Small intestine (tissue), 16 donors: ENCODE measurements at places on chromosomes 1 and 21. TPM values are rescaled to one million over a fixed set of nuclear protein-coding genes. Genes with fewer than 3 reads are reported as not detected.

The PITHD1 gene
- polyA plus RNA-seq: 46.2 TPM

The SH2D2A gene
- polyA plus RNA-seq: 0.89 TPM

- peak; percentile 99 for DNase-seq
- no peaks in the 10 kb centered on the region for H3K36me3 ChIP-seq
- H3K27me3 ChIP-seq: no peaks in the 10 kb centered on the region
- peak overlapping the region; percentile 72 for H3K4me3 ChIP-seq
- peaks cover 9% of the 10 kb centered on the region for H3K4me1 ChIP-seq
Observed at GRCh38 chr1:26530895-26531598, 1.5 kb downstream of the RPS6KA1 start.

DNA sequence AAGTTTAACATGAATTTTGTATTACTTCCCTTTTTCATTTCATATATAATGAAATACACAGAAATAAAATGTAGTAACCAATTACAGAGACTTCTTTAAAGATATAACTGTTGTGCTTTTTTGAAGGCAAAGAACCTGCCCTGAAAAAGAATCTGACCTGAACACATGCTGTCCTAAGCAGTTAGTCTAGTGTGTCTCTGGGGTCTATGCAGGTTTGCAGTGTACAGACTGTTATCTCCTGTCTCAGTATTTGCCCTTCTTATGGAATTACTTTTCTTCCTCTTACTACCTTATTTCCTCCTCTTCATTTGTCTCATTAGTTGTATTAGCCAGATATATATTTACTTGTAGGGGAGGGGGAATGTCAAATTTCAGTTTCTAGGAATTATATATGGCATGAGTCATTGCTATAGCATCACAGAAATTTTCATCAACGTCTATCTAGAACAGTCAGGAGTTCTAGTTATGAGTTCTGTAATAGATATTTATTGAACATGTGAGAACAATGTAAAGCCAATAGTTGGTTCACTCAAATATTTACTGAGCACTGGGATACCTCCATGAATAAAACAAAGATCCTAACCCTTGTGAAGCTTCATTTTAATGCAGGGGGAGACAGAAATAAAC, 28.4 kb upstream of the PLEKHO1 start:
- no peaks in the 10 kb centered on the region for H3K4me1 ChIP-seq
- H3K27ac ChIP-seq: no peak overlapping the region
- no peaks in the 10 kb centered on the region for H3K27me3 ChIP-seq
- no peak for DNase-seq
- H3K36me3 ChIP-seq: peaks cover 7% of the 10 kb centered on the region

- no peaks in the 10 kb centered on the region for H3K4me1 ChIP-seq
- DNase-seq: no peak
- H3K27me3 ChIP-seq: no peaks in the 10 kb centered on the region
- no peak overlapping the region for H3K4me3 ChIP-seq
Observed at GRCh38 chr1:94351481-94351880, 66.7 kb upstream of the ABCD3 start.
